ENCODE measurements at places on chromosomes 11 and 22.
A peak's percentile ranks its signal among the peaks of the same experiment; 100 is the strongest.

DNA sequence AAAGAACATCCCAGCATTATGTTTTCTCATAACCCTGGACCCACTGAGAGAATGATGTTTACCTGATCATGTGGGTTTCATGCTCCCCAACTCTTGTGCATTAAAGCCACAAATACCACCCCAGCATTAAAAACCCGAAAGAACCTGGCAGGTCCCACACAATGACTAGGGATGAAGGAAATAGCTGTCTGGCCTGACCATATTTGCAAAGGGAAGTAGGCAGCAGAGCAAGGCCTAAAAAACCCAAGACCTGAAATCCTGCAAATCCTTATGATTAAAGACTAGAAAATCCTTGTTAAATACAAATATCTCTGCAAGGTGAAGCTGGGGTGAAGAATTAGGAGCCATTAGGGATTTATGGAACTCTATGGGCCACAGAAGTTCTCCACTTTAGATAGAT is 23.7 kb downstream of the PAK1 start:
- no peak for DNase-seq

DNA sequence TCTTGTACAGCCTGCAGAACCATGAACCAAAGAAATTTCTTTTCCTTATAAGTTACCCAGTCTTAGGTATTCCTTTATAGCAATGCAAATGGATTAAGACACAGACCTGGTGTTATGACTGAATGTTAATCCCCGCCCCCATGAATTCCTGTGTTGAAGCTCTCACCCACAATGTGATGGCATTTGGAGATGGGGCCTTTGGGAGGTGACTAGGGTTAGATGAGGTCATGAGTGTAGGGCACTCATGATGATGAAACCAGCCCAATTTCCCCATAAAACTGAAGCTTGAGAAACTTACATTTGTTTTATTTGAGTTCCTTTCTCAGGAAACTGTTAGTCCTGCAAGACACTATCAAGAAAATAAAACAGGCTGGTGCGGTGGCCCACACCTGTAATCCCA is 115.8 kb upstream of the THY1 start:
- DNase-seq, result no peak

- DNase-seq, result no peak
These were observed 216.5 kb downstream of the BARX2 start for GRCh38 chr11:129592191-129592590.

- no peak for DNase-seq
These were observed 10.7 kb downstream of the SAA4 start for GRCh38 chr11:18225913-18226312.

DNA sequence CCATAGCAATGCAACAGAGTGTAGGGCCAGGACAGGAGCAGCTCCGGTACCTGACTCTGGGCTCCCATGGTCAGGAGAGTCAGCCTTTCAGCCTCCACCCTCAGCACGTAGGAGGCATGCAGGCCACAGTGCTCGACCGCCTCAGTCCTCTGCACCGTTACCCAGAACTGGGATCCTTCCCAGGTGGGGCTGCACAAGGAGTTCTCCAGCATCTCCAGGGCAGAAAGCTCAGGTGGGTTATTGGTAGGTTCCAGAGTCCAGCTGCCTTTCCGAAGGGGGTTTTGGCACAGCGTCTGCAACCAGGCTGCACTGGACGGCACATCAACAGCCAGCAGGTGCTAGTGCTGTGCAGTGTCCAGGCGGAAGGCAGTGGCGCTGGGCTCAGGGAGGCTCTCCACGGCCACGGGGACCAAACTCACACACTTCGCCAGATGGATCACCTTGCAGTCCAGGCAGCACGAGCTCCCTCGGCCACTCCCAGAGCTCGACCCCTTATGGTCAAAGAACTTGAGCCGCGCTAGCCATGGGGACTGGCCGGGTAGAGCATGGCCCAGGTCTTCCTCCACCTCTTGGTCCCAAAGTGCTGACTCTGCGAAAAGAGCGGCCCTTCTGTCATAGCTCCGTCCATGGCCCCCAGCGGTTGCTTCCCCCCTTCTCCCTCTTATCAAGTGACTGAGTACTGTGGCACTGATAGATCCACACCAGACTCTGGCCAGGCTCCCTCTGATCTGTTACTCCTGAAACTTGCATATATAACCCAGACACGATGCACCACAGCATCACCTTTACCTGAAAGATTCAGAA is 6.9 kb upstream of the PHOX2A start:
- DNase-seq, result no peak

- no peak for DNase-seq
These were observed 146.5 kb upstream of the CCDC179 start for GRCh38 chr11:23006730-23007129.

DNA sequence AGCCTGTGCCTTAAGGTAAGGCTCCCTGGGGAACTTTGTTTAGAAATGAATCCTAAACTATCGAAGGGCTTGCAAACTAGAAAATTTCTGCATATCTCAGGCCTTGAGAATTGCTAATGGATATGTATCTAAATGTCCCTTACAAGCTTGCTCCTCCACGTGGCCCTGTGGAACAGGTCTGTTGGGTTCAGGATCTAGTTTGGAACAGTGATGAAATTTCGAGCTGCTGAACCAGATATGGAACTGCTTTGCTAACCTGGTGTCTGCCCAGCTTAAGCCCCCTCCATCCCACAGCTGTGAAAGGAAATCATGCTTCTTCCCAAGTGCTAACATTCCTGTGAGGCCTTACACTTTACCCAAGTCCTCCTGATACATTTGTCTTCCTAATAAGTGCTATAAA is 11.6 kb downstream of the SREBF2 start:
- no peak for DNase-seq

DNA sequence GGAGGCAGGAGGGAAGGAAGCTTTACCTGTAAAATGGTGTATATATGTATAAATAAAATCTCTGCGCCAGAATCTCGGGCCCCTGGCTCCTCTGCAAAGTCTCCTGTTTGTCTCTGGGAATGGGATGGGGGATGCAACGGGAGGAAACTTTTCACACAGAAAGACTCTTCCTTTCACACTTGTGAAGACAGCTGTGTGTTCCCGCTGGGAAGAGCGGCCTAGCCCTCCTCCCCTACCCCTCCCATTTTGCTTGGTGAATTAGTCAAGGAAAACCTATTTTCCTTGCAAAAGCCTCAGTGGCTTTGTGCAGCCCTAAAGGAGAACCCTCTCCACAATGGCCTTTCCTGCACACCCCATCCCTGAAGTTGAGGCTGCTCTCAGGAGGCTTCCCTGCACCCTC is 9.4 kb upstream of the IGF2 start:
- no peak for DNase-seq

DNA sequence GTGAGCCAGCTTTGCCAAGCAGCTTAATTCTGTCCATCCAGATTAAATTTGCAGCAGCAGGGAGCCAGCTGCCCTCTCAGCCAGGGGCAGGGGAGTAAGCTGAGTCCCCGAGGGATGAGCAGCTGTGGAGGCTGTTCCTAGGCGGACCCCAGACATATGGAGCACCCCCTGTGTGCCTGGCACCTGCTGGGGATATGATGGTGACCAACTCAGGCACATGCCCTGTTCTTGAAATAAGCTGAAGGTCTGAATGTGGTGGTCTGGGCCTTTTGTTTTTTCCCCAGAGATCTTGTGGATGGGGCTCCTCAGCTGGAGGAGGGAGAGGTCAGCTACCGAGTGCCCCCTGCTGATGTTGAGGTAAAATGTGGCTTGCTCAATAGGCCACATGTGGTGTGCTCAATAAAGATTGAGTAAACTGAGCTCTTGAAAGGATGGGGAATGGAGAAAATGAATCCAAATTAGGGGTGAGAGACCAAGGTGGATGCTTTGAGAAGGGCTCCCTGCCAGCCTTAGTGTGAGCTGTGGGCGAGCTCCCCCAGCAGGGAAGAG is 103.3 kb upstream of the NNMT start:
- peak; percentile 93 for DNase-seq

- DNase-seq, result peak; percentile 38
These were observed 667 bp downstream of the RAB6A start for GRCh38 chr11:73760135-73760678.

DNA sequence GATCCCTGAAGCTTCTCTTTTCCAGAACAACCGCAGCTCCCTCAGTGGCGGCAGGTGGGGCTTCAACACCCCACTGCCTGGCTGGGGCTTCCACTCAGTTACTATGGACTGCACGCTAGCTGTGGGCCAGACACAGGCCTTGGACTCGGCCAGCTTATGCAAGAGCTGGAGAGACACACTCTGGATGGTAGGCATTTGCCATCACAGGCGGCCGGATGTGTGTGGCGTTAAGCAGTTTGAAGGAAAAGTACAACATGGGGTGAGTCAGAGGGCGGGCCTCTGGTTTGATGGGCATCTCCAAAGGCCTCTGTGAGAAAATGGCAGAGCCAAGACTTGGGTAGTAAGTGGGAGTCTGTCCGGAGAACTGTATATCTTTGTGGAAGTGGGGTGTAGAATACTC is 17.6 kb downstream of the KCNJ4 start:
- no peak for DNase-seq

DNA sequence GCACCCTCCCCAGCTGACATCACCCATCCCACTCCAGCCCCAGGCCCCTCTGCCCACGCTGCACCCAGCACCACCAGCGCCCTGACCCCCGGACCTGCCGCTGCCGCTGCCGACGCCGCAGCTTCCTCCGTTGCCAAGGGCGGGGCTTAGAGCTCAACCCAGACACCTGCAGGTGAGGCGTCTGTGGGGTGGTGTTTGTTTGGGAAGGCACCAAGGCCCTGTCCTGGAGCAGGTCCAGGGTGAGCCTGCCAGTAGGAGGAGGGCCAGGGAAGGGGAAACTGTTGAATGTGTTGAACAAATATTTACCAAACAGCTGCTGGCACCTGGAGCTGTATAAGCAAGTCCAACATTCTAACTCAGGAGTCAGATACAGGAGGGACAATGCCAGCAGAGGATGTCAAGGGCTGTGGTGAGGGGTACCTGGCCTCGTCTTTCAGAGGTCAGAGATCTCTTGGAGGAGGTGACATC is 3.1 kb downstream of the VEGFB start:
- no peak for DNase-seq

- no peak for DNase-seq
These were observed 9.5 kb downstream of the ROBO3 start for GRCh38 chr11:124874571-124875255.

GRCh38 chr11:74937696-74938475 is 11.0 kb downstream of the XRRA1 start:
- DNase-seq, result peak; percentile 26

- no peak for DNase-seq
These were observed 525.6 kb downstream of the INSC start for GRCh38 chr11:15640318-15640717.

- DNase-seq, result peak; percentile 52
These were observed 15.2 kb downstream of the TMPRSS5 start for GRCh38 chr11:113690619-113691569.

- DNase-seq, result peak; percentile 79
These were observed 41.4 kb upstream of the ZBED5 start for GRCh38 chr11:10899121-10899830.

GRCh38 chr11:120217526-120217925 is 6.7 kb downstream of the OAF start:
- DNase-seq, result no peak

DNA sequence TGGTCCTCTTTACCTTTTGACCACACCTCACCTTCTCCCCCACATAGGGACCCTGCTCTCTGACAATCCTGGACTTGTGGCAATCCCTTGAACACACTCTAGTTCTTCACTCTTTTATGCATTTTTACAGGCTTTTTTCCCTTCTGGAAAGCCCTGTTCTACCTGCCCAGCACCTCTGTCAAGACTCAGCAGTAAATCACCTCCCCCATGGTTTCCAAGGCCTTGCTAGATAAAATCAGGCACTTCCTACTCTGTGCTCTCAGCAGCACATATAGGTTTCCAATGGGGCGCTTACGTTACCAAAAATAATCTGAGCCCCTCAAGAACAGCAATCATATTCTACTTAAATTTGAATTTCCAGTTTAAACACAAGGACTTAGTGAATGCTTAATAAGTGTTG is 53.9 kb downstream of the ETS1 start:
- no peak for DNase-seq

- no peak for DNase-seq
These were observed 81.2 kb downstream of the OR5AK2 start for GRCh38 chr11:57069942-57070341.
